ENCODE measurements at places on chromosomes 7 and 10.

GRCh38 chr7:2525658-2526630, 6.4 kb downstream of the LFNG start:
- H3K27me3 ChIP-seq = no peaks in the 10 kb centered on the region
- H3K4me1 ChIP-seq = peaks cover 58% of the 10 kb centered on the region
- peaks cover 12% of the 10 kb centered on the region for H3K36me3 ChIP-seq
- peak overlapping the region; percentile 82 for H3K27ac ChIP-seq
- no peak for DNase-seq
- no peak overlapping the region for H3K4me3 ChIP-seq

- H3K27ac ChIP-seq = no peak overlapping the region
- H3K4me1 ChIP-seq = no peaks in the 10 kb centered on the region
- H3K4me3 ChIP-seq = peak overlapping the region; percentile 24
- DNase-seq = peak; percentile 46
- no peaks in the 10 kb centered on the region for H3K36me3 ChIP-seq
These were observed 26.0 kb upstream of the ZNF273 start for GRCh38 chr7:64876792-64877713.

- H3K27ac ChIP-seq = no peak overlapping the region
- DNase-seq = no peak
- no peaks in the 10 kb centered on the region for H3K36me3 ChIP-seq
- H3K4me3 ChIP-seq = no peak overlapping the region
These were observed 502.9 kb upstream of the ZMIZ1 start for GRCh38 chr10:78565841-78566240.

DNA sequence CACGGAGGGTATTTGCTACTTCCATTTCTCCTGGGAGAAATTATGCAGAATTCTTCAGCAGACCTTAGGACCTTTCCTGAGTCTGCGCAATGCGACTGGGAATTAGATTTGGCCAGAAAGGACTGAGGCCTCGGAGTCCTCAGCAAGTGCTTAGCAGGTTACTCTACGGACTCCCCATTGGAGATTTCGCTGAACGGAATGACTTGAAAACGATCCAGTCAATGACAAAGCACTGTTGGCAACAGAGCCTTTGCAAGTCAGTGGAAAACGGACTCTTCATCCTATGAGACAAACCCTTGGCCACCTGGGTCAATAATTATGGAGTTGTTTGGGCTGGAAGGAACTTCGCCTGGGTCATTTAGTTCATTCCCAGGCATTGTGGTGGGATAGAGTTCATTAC, 107.4 kb downstream of the FAM204A start:
- peaks cover 4% of the 10 kb centered on the region for H3K27me3 ChIP-seq
- no peaks in the 10 kb centered on the region for H3K4me1 ChIP-seq
- H3K27ac ChIP-seq = no peak overlapping the region
- H3K4me3 ChIP-seq = no peak overlapping the region
- H3K36me3 ChIP-seq = no peaks in the 10 kb centered on the region

- H3K4me3 ChIP-seq = no peak overlapping the region
- no peaks in the 10 kb centered on the region for H3K4me1 ChIP-seq
- H3K27ac ChIP-seq = no peak overlapping the region
- no peaks in the 10 kb centered on the region for H3K27me3 ChIP-seq
- no peaks in the 10 kb centered on the region for H3K36me3 ChIP-seq
- no peak for DNase-seq
These were observed 173.8 kb upstream of the PPP2R2D start for GRCh38 chr10:131726967-131727366.

GRCh38 chr7:66442385-66442784, 186.3 kb upstream of the KCTD7 start:
- H3K27me3 ChIP-seq = no peaks in the 10 kb centered on the region
- H3K36me3 ChIP-seq = no peaks in the 10 kb centered on the region
- H3K27ac ChIP-seq = no peak overlapping the region
- no peak for DNase-seq

DNA sequence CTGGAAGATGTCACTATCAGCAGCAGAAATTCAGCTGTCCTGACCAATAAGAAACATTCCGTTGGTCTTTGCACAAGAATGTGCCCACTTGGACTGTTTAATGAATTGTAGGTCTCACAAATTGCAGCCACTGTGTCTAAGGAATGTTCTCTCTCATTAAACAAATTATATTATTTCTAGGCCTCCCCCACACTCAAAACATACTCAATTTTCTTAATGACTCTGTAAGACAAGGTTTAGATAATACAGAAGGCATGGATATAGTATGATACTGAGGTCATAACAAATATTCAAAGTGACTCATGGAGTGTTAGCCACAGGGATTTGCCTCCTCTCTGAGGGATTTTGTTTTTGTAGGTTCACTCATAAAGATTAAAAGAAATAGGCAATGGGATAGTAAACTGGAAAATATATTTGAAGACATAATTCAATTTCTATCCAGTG, 197.5 kb downstream of the PTN start:
- no peaks in the 10 kb centered on the region for H3K36me3 ChIP-seq
- DNase-seq = no peak
- no peaks in the 10 kb centered on the region for H3K27me3 ChIP-seq
- H3K4me3 ChIP-seq = no peak overlapping the region

- no peaks in the 10 kb centered on the region for H3K36me3 ChIP-seq
- H3K4me1 ChIP-seq = no peaks in the 10 kb centered on the region
- no peak overlapping the region for H3K27ac ChIP-seq
- no peaks in the 10 kb centered on the region for H3K27me3 ChIP-seq
These were observed 131.7 kb downstream of the SLC16A9 start for GRCh38 chr10:59577984-59578383.

DNA sequence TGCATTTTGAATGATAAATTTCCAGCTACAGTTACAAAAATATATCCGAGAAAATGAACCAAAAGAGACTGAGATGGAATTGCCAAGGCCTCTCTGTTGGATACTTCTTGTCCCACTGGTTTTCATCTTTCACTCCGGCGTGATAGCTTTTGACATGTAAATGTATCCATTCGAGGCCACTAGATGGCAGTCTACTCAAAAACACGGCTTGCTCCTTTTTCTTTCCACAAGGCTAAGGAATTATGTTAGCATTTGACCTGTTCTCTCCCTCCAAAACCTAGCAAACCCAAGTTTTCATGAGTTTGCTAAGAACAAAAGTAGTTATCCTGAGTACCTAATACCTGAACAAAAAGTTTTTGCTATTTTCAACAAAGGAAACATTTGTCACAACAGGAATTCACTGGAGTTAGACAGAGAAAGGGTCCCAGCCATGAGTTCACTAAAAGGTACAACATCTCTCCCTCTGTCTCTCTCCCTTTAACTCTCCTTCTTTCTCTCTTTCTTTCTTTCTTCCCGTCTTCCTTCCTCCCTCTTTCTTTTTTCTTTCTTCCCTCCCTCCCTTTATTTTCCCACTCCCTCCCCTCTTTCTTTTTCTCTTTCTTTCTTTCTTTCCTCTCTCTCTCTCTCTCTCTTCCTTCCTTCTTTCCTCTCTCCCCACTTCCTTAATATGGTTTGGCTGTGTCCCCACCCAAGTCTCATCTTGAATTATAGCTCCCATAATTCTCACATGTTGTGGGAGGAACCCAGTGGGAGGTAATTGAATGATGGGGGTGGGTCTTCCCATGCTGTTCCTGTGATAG, 207.9 kb upstream of the MYO3A start:
- H3K27me3 ChIP-seq = no peaks in the 10 kb centered on the region
- no peaks in the 10 kb centered on the region for H3K4me1 ChIP-seq
- H3K4me3 ChIP-seq = no peak overlapping the region
- H3K27ac ChIP-seq = no peak overlapping the region
- DNase-seq = no peak
- no peaks in the 10 kb centered on the region for H3K36me3 ChIP-seq

DNA sequence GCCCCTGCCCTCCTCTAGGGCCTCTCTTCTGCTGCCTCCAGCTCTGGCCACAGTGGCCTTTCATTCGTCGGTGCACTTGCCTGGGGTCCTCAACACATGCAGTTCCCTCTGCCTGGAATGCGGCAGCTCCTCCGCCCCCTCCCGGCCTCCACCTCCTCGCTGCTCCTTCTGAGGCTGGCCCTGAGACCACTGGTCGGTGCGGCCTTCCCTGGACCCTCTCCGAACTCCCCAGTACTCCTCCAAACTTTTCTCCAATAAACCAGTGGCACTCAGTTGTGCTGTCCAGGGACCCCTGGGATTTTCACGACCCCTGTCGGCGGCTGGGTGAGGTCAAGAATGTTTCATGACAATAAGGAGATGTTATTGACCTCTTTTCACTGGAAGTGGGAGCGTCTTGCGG, 53.5 kb downstream of the BMS1 start:
- H3K4me3 ChIP-seq = no peak overlapping the region
- H3K4me1 ChIP-seq = no peaks in the 10 kb centered on the region
- no peaks in the 10 kb centered on the region for H3K27me3 ChIP-seq
- DNase-seq = no peak
- H3K27ac ChIP-seq = no peak overlapping the region

GRCh38 chr7:80794631-80795573, 123.9 kb downstream of the SEMA3C start:
- H3K4me3 ChIP-seq = no peak overlapping the region
- no peak overlapping the region for H3K27ac ChIP-seq
- H3K36me3 ChIP-seq = peaks cover 2% of the 10 kb centered on the region
- H3K4me1 ChIP-seq = no peaks in the 10 kb centered on the region
- H3K27me3 ChIP-seq = no peaks in the 10 kb centered on the region

- H3K36me3 ChIP-seq = no peaks in the 10 kb centered on the region
- no peak overlapping the region for H3K4me3 ChIP-seq
- no peaks in the 10 kb centered on the region for H3K27me3 ChIP-seq
- no peaks in the 10 kb centered on the region for H3K4me1 ChIP-seq
- no peak for DNase-seq
- no peak overlapping the region for H3K27ac ChIP-seq
These were observed 11.4 kb upstream of the HSPA12A start for GRCh38 chr10:116753759-116754158.

DNA sequence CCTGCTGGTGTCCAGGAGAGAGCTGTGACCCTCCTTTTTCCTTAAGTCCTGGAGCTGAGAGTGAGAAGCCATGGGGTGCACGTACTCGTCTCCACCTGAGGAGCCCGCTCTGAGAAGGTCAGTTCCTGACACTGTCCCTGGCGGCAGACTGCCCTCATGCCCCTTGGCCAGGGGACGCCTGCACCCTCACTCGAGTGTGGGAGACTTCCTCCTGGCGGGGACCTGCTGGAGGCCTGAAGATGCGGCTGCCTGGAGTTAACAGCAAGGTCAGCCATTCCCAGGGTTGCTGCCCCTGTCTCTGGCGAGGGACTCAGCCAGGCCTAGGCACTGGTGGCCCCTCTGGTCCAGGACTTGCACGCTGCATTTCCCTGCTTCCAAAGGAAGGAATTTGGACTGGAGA, 26.4 kb downstream of the TMEM120A start:
- DNase-seq = no peak
- peak overlapping the region; percentile 74 for H3K27ac ChIP-seq
- H3K27me3 ChIP-seq = no peaks in the 10 kb centered on the region
- peaks cover 2% of the 10 kb centered on the region for H3K4me1 ChIP-seq
- no peak overlapping the region for H3K4me3 ChIP-seq
- H3K36me3 ChIP-seq = no peaks in the 10 kb centered on the region

DNA sequence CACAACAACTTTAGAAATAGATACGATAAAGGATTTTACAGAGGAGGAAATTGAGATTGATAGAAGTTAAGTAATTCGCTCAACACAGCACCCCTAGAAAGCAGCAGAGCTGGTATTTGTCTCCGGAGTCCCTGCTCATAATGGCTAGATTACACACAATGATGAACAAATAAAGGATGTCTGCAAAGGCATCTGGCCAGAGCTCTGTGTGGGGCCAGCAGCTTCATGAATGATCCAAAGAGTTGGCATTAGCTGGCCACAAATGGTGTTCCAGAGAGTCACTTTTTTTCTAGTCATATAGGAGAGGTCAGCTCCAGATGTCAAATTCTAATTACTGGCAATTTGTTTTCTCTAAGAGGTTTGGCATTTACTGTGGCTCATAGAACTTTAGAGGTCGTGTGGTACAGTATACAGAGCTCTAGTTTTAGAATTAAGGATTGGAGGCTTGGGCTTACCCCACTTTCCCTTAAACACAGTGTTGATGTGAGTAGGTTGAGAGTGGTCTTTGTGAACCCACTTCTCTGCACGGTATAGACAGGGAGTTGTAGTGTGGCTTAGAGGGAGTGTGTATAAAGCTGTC, 186.2 kb downstream of the BICC1 start:
- no peak for DNase-seq
- H3K4me3 ChIP-seq = no peak overlapping the region
- no peaks in the 10 kb centered on the region for H3K36me3 ChIP-seq
- H3K27me3 ChIP-seq = no peaks in the 10 kb centered on the region
- H3K4me1 ChIP-seq = no peaks in the 10 kb centered on the region
- H3K27ac ChIP-seq = no peak overlapping the region

DNA sequence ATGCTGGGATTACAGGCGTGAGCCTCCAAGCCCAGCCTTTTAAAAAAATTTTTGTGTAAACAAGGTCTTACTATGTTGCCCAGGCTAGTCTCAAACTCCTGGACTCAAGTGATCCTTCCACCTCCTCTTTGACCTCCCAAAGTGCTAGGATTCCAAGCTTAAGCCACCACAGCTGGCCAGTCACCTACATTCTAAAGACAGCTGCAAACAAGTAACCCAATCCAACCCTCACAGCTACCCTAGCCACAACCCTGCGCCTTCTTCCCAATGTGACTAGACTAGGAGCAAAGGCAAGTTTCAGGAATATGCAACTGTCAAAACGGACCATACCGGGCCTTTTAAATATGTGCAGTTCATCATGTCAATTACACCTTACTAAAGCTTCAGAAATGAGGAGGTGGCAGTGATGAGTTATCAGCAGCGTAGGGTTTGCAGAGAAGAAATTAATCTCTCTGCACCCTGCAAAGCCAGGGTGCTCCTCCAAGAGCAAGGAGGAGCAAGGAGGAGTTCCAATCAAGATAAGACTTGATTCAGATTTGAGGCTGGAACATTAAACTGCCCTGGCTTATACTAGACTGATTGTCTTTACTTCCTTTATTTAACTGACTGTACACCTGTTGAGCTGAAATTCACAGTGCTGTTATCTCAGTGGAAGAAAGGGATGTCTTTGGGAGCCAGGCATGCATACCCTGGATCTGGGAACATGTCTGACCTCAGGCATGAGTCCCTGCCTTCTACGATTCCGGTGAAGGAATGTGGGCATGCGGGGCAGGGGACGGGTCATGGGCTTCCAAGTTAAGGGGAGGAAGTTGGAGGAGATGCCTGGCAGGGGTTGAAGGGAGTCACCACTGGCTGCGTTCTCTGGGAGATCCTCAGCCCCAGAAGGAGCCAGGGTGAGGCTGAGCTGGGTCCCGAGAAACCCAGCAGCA, 15.5 kb upstream of the TMEM120A start:
- H3K27ac ChIP-seq = peak overlapping the region; percentile 33
- no peaks in the 10 kb centered on the region for H3K36me3 ChIP-seq
- no peaks in the 10 kb centered on the region for H3K27me3 ChIP-seq
- no peak for DNase-seq

All from prostate gland (tissue), 2 donors.